ENCODE measurements at places on chromosomes 3 and 15.

GRCh38 chr3:167198949-167199600 lies 181.0 kb downstream of the ZBBX start:
- no peak for DNase-seq

DNA sequence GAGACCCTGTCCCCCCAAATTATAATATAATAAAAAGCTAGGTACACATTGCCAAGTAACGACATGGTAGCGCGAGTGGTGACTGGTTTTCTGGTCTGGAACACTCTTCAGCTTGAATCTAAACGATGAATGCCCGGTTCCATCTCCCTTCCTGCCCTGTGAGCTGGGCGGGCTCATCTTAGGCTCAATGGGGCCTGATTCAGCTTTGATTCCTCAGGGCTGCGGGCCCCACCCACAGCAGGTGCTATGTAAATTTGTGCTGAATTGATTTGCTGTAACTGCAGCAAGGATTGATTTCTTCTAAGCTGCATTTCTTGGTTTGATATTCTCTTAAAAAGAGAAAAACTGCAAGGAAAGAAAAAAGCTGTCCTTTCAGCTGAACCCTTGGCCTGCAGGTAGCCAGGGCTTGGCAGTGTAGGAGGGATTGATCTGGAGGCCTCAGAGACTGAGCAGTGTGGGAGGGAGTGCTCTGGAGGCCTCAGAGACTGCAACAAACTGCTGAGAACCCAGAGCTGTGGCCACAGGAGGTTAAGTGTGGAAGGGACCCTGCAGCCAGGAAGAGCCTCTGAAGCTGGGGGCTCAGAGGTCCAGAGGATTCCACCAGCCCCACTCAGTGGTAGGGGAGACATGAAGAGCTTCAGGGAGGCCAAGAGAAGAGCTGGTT lies 231.6 kb downstream of the XXYLT1 start:
- DNase-seq, result no peak

DNA sequence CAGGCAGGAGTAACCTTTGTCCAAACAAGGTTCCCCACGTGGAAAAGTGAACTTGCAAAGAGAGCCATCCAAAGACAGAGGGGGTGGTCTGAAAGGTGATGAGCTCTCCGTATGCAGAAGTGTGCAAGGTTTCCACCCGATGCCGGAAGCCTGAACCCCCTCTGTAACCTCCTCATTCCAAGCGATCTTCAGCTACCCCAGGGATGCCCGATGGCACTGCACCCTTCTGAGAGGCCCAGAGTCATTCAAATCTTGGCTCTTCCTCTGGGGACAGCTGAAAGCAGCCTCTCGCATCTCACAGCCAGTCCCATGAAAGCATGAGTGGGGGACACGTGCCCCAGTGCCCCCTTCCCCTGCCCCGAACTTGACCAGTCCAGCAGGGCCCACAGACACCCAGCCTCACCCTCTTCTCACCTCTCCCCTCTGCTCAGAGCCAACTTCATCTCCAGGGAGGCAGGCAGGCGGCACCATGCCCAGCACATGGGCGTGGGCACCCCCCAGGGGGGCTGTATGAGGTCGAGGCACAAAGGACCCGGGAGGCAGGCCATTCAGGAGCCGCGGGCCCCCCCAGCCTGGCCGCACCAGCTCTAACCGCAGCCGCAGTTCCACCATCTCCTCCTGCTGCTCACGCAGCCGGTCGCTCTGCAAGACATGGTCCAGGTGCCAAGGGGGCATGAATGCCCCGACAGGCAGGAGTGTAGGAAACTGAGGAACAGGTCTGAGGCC lies 8.7 kb downstream of the KIF7 start:
- DNase-seq, result no peak

DNA sequence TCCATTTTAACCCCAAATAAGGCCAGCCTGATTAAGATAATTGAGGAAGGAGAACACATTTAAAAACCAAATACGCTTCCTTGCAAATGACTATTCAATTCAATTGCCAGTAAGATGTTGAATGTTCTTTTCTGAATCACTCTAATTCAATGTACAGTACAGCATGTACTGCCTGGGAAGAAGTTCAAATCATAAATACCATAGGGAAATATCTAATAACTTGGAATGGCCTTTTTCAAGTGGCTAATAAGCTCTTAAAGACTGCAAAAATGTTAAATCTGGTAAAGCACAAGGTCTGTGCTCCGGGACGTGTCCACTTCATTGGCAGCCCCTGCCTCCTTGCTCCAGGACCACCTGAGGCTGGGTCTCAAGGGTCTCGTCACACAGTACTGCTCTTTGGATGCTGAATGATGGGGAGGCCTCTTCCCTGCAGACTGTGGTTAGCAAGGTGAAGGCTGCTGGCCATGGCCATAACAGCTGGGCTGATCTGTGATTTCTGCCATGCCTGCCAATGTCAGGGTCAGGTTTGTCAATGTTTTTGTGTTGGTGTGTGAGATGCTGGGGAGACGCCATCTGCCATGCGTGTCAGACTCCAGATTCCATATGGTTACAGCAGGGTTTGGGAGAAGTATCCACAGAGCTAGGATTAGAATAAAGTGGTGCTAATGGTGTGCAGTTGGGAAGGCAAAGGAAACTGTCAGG lies 300.5 kb downstream of the ADAMTS17 start:
- no peak for DNase-seq

- DNase-seq, result no peak
Measured at GRCh38 chr3:59249698-59250361, 200.0 kb upstream of the CFAP20DC start.

DNA sequence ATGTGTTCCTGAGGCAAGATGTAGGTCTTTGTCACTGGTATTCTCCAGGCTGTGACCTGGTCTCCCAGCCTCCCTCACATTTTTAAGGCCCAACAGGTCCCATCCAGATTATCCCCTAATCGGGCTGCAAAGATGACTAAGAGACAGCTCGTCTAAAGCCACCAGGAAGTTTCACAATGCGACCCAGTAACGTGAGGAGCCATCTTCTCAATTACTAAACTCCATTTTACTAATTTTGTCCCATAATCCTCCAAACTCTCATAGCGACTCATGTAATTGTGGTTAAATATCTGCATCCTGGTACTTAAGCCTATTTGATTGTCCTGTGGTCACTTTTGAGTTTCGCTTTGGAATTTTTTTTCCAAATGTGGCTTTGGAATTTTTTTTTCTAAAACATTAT lies 8.7 kb upstream of the PLA2G4F start:
- no peak for DNase-seq

- no peak for DNase-seq
Measured at GRCh38 chr3:65856907-65857306, 181.8 kb downstream of the MAGI1 start.

GRCh38 chr3:112117841-112118571 lies 15.0 kb downstream of the GCSAM start:
- no peak for DNase-seq

DNA sequence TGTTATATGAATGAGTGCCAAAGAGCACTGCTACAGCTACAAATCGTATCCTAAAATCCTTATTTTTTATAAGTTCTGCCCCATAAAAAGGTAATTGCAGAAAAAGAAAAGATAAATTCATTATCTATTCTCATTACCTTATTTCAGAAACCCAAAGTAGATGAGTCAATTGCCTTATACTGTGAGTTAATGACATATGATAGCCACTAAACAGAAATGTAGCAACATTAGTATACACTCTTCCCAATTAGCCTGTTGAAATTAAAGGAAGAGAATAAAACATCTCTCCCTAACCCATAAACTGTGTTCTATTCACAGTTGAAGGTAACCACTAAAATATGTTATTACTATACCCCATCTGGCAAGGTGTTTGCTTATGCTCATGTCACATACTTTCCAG lies 11.0 kb downstream of the TBL1XR1 start:
- DNase-seq, result no peak

DNA sequence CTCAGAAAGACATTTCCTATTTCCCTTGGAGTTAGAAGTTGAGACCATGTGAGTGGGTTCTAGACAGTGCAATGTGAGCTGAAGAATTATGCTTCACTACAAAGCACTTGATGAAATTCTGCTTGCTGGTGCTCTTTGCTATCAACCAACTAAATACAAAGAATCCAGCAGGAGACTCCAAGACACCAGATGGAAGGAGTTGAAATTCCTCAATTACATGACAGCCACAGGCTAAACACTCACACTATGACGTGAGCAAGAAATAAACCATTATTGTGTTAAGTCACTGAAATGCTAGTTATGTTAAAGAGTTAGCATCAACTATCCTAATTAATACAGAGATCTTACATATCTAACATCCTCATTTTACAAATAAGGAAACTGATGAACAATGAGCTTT lies 8.2 kb upstream of the MAP4 start:
- no peak for DNase-seq

GRCh38 chr3:4976109-4976508 lies 3.1 kb upstream of the BHLHE40 start:
- DNase-seq, result peak; percentile 29

GRCh38 chr3:88767746-88768145 lies 339.7 kb upstream of the EPHA3 start:
- no peak for DNase-seq

- no peak for DNase-seq
Measured at GRCh38 chr15:100880897-100881242, 1.2 kb downstream of the ALDH1A3 start.

- DNase-seq, result no peak
Measured at GRCh38 chr3:45693941-45694521, 4.8 kb downstream of the SACM1L start.

DNA sequence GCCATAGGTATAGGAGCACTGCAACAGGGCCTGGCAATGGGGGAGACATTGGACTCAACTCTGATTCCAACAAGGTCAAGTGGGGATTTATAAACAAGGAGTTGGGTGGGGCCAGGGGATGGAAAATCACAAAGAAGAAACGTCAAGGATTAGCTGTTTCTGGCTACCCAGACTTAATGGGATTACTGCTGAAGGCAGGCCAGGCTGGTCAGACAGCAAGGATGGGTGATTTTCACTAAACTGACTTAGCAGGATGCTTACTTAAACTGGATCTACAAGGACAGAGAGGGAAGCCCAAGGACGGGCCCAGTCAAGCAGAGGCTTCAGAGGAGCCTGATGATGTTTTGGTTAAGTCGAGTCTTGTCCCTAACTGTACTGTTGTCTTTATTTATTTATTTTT lies 76.2 kb downstream of the USP13 start:
- no peak for DNase-seq

DNA sequence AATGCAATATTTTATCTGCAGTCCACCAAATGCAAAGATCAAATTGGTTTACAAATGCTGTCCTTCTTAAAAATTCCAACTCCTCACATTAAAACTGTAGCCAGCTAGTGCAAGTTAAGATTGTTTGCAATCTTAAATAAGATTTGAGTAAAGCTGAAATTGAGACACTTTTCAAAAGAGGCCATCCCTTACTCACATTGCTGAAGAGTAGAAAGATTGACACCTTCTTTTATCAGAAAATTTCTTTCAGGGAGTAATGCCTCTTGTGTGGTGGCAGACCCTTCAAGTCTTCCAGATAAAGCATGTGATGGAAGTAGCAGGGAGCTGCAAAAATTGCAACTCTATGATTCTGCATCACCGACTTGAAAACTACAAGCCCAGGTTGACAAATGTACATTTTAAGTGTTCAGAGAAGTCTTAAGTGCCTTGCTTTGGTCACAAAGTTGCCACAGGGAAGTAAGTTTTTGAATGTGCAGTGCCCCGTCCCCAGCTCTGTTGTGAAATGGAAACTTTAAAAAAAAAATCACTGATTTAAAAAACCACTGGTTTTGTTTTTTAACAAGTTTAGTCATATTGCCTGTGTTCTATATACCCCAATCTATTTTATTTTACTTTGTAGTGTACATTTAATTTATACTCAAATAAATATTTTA lies 12.6 kb downstream of the CD86 start:
- no peak for DNase-seq

DNA sequence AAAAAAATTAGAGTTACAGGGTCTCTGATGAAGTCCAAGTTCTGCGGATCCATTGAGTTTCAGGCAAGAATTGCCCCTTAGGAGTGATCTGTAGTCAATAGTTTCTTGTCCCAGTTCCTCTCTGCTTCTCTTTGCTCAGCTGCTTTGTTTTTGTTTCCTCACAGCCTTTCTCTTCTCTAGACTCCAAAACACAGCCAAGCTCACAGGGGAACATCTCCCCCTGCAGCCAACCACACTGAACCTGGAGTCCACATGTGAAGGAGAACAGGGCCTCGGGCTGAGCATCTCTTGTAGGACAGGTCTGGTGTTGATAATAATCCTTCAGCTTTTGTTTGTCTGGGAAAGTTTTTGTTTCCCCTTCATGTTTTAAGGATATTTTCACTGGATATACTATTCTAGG lies 202.6 kb upstream of the ATP10A start:
- no peak for DNase-seq
